ENCODE measurements at places on chromosomes 2 and 18.

GRCh38 chr2:100059638-100060037 lies 82.8 kb downstream of the AFF3 start:
- no peak for DNase-seq

DNA sequence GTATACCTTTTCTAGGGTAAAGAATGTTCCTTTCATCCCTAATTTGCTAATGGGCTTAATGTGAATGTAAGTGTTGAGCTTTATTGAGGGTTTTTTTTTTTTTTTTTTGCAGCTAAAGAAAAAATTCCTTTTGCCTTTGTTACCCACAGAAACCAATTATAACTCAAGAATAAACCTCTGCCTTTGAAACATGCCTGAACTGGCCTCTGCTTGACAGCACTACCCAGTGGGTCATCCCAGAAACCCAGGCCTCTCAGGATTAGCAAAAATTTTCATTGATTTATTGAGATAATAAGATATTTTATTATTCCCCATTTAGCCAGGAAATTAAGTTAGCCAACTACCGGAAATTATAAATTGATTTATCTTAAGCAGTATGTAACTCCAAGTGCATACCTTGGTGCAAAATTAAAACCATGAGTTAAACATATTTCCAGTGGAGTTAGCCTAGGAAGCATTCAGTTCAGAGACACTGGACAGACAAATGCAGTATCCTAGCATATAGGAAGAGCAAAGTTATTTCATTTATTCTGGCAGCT lies 67.0 kb upstream of the RASGRP3 start:
- DNase-seq: no peak

DNA sequence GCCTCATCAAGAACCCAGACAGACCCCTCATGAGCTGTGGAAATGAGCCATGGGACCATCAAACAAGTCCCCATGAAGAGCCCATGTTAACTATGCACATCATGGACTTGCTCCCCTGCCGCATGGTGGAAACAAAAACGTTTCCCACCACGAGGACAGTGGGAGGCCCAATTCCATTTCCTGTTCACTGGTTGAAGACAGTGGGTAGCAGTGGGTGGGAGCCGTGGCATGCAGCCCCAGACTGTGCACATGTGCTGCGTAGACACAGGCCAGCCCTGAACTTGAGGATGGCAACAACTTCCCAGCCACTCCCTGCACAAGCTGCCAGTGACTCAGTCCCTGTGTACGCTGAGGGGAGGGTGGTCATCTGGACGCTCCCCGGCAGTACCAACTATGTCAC lies 108.4 kb upstream of the LMAN1 start:
- no peak for DNase-seq

- DNase-seq: no peak
These were observed 84.6 kb downstream of the SMAD7 start for GRCh38 chr18:48866028-48866733.

DNA sequence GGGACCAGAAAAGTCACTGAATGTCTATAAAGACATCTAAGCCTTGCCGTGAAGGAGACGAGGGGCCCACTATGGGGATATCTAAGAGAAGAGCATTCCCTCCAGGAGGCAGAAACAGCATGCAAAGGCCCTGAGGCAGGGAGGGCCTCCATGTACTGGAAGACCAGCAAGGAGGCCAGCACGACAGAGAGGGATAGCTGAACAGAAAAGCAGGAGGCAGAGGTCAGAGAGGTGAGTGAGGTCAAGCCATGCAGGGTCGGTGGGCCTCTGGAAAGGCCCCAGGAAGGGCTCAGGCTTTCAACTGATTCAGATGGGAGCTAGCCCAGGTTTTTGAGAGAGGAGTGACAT lies 5.7 kb downstream of the TRABD2A start:
- DNase-seq: no peak

DNA sequence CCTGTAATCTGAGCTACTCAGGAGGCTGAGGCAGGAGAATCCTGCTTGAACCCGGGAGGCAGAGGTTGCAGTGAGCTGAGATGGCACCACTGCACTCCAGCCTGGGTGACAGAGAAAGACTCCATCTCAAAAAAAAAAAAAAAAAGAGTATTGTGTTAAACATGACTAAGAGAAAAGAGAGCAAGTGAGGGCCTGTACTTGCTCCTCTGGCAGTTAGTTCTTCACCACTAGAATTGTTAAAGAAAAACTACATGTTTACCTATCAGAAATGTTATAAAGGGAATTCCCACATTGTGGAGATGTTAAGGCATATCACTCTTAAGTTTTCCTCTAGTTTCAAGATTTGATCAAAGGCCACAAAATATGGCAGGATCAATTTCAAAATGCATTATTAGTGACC lies 75.4 kb upstream of the LRATD1 start:
- no peak for DNase-seq

- no peak for DNase-seq
These were observed 42.9 kb downstream of the DYSF start for GRCh38 chr2:71496156-71496770.

- DNase-seq: no peak
These were observed 17.0 kb downstream of the CDC42EP3 start for GRCh38 chr2:37654419-37654818.

- no peak for DNase-seq
These were observed 16.2 kb upstream of the GPC1 start for GRCh38 chr2:240419271-240419670.
